Tongue (tissue), 3 donors: ENCODE measurements at places on chromosomes 4 and X. TPM values are rescaled to one million over a fixed set of nuclear protein-coding genes. Genes with fewer than 3 reads are reported as not detected.

Gene CLNK
- total RNA-seq, result not detected

DNA sequence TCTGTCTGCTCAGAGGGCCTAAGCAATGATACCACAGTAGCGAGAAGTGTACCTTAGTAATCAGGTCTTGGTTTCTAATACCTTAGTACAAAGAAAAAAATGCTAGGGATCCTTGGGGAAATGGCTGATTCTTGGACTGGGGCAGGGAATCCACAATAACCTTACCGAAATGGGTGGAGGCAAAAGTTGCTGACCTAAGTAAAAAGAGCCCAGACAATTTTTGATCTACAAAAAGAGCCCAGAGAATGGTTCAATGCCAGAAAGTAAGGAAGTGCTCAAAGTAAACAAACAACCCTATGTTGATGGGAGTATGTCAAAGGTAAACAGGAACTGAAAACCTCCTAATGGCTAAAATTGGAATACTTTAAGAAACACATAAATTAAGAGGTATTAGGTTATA, 130.1 kb upstream of the MAGEB18 start:
- no peak for DNase-seq

Gene CT55
- not detected for total RNA-seq

DNA sequence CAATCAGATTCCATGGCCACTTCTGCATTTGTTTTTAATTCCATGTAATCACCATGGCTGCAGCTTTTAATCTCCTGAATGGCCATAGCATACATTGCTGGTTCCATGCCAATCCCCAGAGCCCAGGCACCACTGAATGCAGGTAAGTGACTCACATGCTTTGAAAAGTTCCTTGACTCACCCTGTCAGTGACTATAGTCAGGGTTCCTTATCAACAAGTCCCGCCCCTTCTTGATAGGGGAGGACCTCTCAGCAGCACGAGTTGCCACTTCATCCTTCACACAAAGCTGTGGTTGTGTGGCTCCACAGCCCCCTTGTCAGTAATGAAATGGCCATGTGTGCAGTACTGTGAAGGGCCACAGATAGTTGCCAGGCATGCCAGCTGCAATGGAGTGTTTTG, 516.6 kb downstream of the PPARGC1A start:
- DNase-seq, result peak; percentile 56

Gene NCAPG
- 15.6 TPM for total RNA-seq

DNA sequence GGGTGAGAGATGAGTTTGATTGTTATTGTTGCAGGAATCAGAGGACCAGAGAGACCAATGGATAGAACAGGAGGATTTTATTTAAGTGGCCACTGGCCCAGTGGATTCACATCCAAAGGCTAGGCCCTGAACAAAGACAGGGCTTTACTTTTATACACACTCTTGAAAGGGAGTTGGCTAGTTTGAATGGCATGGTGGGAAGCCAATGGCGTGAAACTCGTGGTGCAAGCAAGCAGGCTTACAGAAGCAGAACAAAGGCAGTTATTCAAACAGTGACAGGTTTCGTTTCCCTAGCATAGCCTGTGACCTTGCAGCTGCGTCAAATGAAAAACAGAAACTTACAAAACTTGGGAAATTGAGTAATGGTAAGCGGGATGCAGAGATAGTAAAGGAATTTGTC, 110.2 kb upstream of the PRDX4 start:
- DNase-seq, result no peak

Gene ETNPPL
- not detected for total RNA-seq

- no peak for DNase-seq
Measured at GRCh38 chr4:109708990-109709389, 5.7 kb upstream of the CASP6 start.

DNA sequence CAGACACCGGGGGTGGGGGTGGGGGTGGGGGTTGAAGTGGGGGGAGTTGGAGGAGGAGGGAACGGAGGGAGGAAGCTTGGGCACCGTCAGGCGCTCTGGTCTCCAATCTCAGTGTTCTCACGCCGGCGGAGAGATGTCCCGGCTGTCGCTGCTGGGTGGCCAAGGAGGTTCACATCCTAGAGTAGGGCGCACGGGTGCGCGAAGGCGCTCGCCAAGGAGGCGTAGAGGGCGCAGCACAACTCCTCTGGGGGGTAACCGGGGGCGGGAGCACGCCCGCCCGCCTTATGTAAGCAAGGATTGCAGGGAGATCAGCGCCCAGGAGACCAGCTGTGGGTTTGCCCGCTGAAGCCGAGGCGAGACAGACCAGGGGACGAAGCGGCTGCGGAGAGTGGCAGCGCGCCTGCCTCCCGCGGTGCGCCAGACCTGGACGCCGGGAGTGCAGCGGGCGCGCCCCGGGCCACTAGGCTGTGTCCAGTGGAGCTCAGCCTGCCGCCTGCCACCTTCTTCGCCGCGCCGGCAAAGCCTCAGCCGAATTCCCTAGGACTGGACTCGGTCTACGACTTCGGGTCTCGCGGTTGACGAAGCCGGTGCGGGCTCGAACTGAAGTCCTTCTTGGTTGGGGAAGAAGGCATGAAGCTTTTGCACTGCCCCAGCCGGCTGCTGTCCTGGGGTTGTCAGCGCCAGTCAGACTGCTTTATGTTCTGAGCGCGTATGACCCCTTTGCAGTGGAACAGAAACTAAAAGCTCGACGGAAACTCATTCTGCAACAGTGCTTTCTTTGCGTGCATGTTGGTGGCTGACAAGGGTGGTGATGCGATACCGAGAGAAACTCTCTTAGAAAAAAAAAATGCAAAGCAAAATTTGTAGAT, 707 bp upstream of the UNC5C start:
- DNase-seq, result peak; percentile 55

DNA sequence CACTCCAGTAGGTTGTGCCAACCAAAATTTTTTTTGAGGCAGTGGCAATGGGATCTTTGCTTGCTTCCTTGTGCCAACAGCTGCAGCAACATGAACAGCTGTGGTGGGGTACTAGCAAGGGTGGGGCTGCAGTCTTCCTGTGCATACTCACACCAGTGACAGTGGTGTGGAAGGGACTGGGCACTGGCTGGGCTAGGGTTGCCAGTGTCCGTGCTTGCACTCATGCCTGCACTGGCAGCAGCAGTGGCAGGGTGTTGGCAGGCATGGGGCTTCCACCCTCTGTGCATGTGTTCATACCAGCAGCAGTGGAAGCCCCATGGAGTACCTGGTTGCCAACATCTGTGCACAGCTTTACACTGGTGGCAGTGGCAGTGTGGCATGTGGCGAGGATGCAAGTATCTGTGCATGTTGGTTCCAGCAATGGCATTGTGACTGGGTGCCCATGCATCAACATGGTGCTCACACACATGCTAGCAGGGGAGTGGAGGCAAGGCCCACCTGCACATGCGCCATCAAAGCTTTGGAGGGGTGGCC, 1312.6 kb downstream of the PCDH18 start:
- DNase-seq, result no peak

DNA sequence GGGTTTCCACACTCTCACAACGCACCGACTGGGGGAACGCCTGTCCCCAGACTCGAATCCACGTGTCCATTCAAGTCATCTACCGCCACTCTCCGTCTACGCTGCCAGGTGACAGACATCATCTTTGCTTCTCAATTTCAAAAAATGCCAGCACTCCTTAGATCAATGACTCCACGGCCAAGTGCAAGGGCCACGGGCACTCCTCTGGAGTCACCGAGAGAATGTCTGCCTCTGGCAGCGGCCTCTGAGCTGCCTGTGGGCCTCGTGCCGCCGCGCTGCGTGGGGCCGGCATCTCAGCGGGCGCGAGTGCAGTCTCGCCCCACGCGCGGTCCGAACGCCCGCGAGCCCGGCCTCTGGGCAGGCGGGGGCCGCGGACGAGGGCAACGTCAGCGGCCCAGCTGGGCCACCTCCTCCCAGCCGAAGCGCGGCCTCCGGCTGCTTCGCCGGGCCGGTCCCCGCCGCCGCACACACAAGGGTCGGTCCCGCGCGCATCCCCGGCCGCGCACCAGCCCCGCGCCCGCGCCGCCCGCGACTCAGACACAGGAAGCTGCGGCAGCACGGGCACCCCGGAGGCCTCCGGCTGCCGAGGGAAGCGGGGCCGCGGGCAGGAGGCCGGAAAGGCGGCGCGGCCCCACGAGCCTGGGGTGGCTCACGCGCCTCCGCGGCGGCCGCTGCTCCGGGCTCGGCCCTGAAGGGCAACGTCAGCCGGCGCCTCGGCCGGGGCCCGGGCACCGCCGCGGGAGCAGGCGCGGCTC, 450 bp downstream of the ACSL1 start:
- peak; percentile 44 for DNase-seq

Gene PRDM8
- total RNA-seq, result 8.4 TPM

- DNase-seq, result no peak
Measured at GRCh38 chr4:149370002-149370401, 445.6 kb downstream of the IQCM start.

- DNase-seq, result no peak
Measured at GRCh38 chr4:152243206-152243605, 292.7 kb downstream of the FBXW7 start.

DNA sequence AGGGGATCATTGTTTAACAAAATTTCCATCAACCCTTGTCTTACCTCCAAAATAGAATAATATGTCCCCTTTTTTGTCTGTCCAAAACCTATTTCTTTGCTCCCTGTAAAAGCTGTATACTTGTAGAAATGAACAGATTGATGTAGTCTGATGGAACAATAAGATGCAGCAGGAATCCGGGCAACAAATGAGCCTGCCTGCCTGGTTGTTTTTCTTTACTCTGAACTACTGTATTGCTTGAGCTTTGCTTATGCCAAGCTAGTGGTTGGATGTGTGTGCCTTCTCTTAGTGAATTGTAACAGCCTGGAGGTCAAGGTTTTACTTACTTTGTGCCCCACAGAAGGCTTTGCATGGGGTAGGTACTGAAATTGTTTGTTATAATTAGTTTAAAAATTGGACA, 116.2 kb upstream of the TLL1 start:
- DNase-seq, result no peak

- DNase-seq, result no peak
Measured at GRCh38 chrX:47248576-47248975, 15.8 kb downstream of the USP11 start.

- DNase-seq, result no peak
Measured at GRCh38 chr4:109169170-109169569, 133.3 kb downstream of the COL25A1 start.

- DNase-seq, result no peak
Measured at GRCh38 chr4:184364100-184364921, 110.0 kb downstream of the IRF2 start.

Gene GPR50
- total RNA-seq, result not detected

GRCh38 chr4:181870326-181870725, 372.9 kb upstream of the TENM3 start:
- no peak for DNase-seq

DNA sequence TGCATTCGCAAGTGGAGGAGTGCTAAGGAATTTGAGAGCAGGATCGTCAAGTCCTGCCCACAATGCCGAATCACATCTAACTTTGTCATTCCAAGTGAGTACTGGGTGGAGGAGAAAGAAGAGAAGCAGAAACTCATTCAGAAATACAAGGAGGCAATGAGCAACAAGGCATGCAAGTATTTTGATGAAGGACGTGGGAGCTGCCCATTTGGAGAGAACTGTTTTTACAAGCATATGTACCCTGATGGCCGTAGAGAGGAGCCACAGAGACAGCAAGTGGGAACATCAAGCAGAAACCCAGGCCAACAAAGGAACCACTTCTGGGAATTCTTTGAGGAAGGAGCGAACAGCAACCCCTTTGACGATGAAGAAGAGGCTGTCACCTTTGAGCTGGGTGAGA, 100.2 kb upstream of the MED14 start:
- DNase-seq, result no peak
